ENCODE measurements at places on chromosomes 12 and 14. TPM values are rescaled to one million over a fixed set of nuclear protein-coding genes. Genes with fewer than 3 reads are reported as not detected.

GRCh38 chr14:101823066-101823465 lies 61.6 kb downstream of the PPP2R5C start:
- DNase-seq, result no peak

DNA sequence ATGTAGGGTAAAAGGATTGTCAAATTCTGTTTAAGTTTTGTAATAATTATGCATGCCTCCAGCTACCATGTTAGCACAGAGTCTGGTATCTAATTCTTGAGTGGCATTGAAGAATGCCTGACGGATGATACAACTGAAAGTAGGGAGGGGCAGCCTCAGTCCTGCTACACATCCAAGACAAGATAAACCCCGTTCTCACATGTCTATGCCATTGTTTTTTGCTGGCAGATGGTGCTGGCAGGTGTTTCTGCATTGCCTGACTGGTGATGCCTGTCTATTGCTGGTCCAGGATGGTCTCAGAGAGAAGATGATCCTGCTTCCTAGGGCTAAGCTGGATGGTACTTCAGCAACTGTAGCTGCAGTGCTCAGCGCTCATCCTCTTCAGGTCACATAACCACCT lies 245.8 kb upstream of the NAV3 start:
- no peak for DNase-seq

DNA sequence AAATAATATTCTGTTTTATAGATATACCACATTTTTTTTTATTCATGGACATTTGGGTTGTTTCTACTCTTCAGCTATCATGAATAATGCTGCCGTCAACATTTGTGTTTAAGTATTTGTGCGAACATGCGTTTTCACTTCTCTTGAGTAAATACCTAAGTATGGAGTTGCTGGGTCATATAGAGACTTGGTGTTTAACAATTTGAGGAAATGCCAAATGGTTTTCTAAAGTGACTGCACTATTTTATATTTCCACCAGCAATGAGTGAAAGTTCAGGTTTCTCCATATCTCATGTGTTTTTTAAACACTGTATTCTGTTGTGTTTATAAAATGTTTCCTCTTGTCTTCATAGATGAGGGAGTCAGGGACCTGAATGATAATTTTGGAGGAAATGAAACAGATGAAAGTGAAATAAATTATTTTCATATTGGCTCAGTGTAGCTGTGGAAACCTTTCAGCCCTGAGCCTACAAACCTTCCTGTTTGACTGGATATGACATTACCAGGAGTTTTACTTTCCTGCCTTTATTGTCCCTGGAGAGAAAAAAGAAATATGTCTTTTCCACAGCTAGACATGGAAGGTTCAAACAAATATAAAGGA lies 26.3 kb downstream of the DAAM1 start:
- no peak for DNase-seq

- no peak for DNase-seq
Measured at GRCh38 chr14:72801836-72802587, 91.9 kb downstream of the DPF3 start.

C14orf93 gene
- total RNA-seq, result 5.5 TPM

GRCh38 chr12:1691123-1692007 lies 495 bp downstream of the ADIPOR2 start:
- DNase-seq, result peak; percentile 75

C12orf54 gene
- not detected for total RNA-seq

TSPAN19 gene
- total RNA-seq, result not detected

- DNase-seq, result no peak
Measured at GRCh38 chr12:4977102-4977501, 66.6 kb upstream of the KCNA5 start.

PTHLH gene
- 1.1 TPM for total RNA-seq

DRAM1 gene
- total RNA-seq, result 6.0 TPM

DNA sequence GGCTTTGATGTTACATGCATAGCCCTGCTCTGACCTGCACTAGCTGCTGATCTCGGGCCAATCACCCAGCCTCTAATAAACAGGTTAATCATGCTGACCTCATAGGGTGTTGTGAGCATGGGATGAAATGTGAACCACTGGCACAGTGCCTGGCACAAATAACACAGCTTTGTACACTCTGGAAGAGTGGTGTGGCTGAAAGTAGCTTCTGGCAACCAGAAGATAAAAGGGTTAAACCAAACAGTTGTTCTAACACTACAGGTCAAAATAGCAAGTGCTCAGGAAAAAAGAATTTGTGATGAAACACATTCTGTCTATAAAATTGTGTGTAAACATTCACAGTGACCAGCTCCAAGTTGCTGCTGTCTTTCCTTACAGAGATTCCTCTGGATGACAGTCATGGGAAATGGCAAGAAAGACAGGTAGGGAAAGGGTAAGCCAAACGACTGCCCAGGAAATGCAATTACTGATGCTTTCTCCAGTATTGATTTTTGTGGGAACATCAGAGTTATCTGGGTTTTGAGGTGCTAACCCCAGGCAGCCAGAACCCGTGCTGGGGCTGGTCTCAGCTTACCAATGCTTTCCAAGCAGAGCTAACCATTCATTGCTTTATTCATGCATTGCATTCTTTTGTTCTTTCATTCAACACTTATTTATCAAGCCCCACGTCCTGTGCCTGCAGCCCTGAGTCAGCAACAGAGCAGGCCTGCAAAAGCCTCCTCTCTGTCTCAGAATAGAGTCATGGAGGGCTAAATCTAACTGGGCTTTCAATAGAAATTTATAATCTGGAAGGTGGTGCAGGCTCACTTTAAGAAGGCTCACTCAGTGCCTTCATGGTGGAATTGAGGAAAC lies 38.1 kb upstream of the CAPRIN2 start:
- no peak for DNase-seq

GRCh38 chr14:67814821-67815220 lies 1.6 kb downstream of the ZFYVE26 start:
- DNase-seq, result no peak

DNA sequence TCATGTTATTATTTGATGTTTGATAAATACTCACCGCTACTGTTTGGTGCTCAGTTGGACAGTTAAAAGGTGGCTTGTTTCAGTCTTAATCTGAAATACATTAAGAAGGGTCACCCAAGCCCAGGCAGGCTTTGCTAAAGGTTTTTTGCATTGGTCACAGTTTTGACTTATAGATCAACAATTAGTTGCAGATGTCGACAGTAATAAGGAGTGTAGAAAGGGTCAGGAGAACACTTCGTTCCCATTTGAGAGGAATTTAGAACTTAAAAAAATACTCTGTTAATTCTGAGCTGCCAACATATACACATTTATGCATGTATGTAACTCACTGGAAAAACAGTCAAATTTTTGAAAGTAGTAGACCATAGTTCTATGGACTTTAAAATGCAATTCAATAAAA lies 130.3 kb downstream of the TMEM30B start:
- no peak for DNase-seq

- no peak for DNase-seq
Measured at GRCh38 chr12:43776498-43776897, 17.7 kb downstream of the IRAK4 start.

CREBL2 gene
- total RNA-seq, result 24.3 TPM

GRCh38 chr12:93183940-93184671 lies 193.6 kb upstream of the NUDT4 start:
- DNase-seq, result peak; percentile 50

DNA sequence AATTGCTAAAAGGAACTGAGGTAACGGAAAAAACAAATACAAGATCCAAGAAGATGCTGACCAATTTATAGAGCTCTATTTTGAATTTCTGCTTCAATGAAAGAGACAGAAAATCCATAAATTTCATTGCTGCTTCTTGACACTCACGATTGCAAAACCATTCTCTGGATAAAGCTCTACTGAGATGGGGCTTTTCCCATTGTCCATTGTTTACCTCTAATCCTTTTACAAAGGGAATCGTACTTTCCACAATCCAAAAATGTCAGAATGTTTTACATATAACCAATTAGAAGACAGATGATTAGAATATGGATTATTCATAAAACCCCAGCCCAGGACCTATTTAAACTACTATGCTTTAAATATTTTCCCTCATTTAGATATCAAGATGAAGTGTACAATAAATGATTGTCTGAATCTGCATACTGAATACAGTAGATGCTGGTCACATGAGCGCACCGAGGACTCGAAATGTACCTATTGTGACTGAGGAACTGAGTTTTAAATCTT lies 16.7 kb upstream of the TMCC3 start:
- no peak for DNase-seq

DNA sequence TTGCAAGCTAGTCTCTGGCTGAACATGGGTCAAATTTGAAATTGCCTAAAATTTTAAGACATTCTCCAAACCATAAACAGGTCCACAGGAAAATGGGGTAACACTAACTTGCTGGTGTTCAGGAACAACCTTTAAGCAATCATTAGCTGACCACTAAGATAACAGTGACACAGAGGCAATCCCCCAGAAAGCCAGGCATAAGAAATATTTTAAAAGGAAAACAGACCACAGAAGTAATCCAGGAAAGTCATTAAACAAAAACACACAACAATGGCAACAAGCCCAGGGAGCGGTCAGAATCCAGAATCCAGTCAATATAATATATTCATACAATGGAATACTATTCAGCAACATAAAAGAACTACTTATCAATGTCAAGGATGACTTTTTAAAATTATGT lies 59.1 kb downstream of the LRP6 start:
- no peak for DNase-seq

Measured in heart left ventricle (tissue), 16 donors.